ENCODE measurements at places on chromosomes 1 and 21.

DNA sequence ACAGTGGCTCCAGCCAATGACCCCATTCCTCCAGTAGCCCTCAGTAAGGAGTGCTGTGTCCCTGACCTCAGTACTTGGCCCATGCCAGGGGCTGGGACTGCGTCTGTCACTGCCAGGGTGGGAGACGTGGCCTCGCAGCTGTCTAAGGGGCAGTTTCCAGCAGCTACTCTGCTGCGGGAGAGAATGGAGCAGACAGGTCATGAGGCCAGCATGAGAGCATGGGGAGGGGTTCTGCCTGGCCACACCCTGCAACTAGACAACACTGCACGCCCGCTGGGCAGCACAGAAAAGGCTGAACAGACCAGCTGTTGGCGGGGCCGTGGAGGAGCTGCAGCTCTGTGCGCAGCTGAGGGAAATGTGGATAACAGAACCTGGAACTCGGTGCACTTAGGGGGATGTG is 91.6 kb upstream of the COL6A1 start:
- no peak for DNase-seq

DNA sequence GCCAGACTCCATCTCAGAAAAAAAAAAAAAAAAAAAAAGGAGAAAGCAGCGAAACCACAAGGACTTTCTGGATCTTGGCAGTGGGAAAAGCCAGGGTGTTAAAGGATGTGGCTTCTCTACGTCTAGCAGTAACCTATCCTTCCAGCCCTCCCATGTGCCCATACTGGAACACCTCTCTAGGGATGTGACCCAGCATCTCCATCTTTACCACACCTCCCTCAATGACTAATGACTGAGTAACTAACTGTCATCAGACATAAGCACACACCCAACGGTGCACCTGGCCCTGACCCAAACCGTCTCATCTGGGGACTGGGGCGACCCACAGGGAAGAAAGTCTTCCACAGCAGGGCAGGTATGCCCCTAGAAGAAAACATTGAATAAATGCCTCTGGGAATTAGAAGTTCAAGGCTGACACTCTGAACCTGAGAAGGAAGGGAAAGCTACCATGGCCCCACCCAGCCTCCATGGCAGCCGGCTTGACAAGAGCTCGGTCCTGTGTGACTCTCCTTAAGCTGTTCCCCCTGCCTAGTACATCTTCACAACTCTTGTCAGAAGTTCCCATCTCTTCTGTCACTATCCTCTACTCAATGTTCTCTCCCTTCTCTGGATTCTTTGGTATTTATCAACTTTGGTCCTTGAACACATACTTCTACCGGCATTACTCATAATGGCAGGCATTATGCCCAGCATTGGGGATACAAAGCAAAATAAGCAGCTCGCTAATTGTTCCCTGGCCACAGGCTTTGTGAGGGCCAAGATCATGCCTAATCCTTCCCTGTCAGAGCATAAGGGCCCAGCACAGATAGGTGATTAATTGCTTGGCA is 14.8 kb upstream of the PAQR6 start:
- no peak for DNase-seq

- DNase-seq = peak; percentile 75
Measured at GRCh38 chr1:225866061-225866837, 15.9 kb downstream of the TMEM63A start.

- no peak for DNase-seq
Measured at GRCh38 chr1:222275001-222275728, 272.7 kb downstream of the HHIPL2 start.

DNA sequence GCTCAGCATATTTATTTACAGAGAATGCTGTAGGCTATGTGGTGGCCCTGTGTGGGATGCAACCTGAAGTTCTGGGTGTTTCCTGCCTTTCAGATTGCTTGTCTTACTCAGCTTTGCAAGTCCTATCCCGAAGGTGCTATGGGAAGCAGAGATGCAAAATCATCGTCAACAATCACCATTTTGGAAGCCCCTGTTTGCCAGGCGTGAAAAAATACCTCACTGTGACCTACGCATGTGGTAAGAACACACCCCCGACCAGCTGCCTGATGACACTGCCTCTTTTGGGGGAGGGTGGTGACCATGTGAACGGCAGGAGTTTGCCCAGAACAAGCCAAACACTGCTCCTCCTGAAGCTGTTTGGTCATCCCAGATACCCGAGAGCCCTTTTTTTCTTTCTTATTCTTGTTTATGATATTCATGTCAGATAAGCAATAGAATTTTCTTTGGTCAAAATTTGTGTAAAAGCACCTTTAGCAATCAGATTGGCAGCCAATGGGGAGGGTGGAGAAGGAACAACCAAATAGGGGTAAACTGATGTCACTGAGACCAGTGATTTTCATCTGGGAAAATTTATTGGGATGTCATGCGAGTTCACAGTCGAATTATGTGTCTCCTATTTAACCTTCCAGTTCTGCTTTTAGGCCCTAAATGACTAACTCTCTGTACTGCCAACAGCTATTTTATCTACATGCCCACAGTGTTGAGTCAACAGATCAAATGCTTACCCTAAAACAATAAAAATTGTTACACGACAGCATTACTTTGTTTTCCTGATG is 82.6 kb downstream of the EVA1C start:
- no peak for DNase-seq

GRCh38 chr1:156804026-156804425 is 12.6 kb downstream of the SH2D2A start:
- no peak for DNase-seq

DNA sequence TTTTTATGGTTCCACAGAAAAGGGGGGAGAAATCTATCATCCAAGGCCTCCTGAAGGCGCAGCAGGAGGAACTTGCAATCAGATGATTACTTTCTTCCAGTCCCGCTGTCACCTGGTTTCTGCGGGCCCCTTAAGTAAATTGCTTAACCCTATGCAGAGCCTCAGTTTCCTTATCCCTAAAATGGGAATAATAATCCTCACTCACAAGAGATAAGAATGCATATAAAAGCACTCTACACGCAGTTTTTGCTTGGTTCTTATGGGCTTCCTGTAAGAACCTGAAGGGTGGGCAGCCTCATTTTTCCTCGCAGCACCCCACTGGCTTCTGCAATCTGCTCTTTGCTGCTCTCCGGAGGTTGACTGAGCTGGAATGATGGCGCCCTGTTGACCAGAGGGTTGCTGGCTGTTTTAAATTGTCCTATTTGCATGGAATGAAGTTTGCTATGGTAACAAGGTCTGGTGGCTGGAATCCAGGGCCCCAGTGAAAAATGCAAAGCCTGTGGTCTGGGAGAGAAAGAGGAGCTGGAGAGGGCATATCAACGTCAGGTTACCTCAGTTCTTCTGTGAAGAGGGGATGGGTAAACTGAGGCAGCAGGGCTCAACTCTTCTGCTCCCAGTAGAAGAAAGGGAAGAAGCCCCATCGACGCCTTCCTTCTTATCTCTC is 1.0 kb upstream of the KAZN start:
- DNase-seq = no peak

- no peak for DNase-seq
Measured at GRCh38 chr1:152109998-152110294, 5.3 kb downstream of the TCHH start.

- DNase-seq = no peak
Measured at GRCh38 chr1:245874942-245875580, 632.0 kb downstream of the SMYD3 start.

- peak; percentile 36 for DNase-seq
Measured at GRCh38 chr1:111505641-111506119, 2.2 kb upstream of the ADORA3 start.

- peak; percentile 48 for DNase-seq
Measured at GRCh38 chr1:15849775-15850324, 2.3 kb downstream of the SPEN start.

GRCh38 chr1:101120868-101121267 is 95.3 kb upstream of the DPH5 start:
- no peak for DNase-seq

All from activated CD4-positive, alpha-beta T cell treated with anti-CD3 and anti-CD28 coated beads, Interleukin-10, Interleukin-2, amounts not matched to agents 100 ng/mL and 50 ng/mL, durations not matched to agents 16 hours and 8 hours (primary cell).